ENCODE measurements at places on chromosomes 16 and 17. TPM values are rescaled to one million over a fixed set of nuclear protein-coding genes. Genes with fewer than 3 reads are reported as not detected.
A peak's percentile ranks its signal among the peaks of the same experiment; 100 is the strongest.

Gene ASB16
- not detected for total RNA-seq

Gene B3GNT9
- total RNA-seq: 6.3 TPM

Gene TMEM114
- not detected for total RNA-seq

DNA sequence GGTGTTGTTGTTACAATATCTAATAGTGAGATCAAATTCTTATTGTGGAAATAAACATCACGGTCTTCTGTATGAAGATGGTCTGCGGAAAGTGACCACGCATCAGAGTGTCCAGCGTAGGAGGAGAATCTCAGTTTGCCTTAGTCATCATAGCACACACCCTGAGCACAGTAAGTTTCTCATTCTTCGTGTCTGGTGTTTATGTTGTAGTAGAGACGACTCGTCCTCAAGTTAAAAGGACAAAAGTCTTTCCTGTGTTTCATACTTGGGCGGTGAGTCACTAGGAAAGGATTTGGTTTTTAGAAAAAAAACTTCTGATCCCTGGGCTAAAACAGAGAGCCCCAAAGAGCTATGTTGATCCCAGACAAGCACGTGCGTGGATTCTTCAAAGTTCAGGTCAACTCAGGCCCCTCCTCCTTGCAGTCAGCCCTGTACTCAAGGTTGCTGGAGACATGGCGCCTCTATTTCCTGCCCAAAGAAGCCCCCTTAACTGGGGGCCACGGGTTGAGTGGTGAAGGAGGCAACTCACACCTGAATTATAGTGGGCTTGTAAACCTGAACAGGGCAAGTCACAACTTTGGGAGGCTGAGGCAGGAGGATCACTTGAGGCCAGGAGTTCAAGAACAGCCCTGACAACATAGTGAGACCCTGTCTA, 170.4 kb downstream of the ZFHX3 start:
- DNase-seq: peak; percentile 93

GRCh38 chr16:49993579-49993978, 31.4 kb upstream of the CNEP1R1 start:
- DNase-seq: no peak

DNA sequence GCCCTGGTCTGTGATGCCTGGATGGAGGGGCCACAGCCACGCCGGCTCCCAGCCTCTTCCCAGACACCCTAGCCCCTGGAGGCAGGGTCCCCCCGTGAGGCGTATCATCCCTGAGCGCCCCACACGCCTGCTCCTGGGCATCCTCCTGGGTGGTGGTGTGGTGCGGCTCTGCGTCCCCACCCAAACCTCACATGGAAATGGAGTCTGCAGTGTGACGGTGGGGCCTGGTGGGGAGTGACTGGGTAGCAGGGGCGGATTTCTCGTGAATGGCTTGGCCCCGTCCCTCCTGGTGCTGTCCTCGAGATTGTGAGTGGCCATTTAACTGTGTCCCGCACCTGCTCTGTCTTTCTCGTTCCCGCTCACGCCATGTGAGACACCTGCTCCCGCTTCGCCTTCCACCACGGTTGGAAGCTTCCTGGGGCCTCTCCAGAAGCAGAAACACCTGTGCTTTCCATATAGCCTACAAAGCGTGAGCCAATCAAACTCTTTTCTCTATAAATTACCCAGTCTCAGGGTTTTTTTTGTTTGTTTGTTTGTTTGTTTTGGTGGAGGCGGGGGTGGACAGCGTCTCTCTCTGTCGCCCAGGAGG, 5.9 kb upstream of the SSTR5 start:
- DNase-seq: no peak

GRCh38 chr16:71927383-71927782, 32.1 kb downstream of the IST1 start:
- peak; percentile 94 for DNase-seq

GRCh38 chr17:37483311-37484039, 6.2 kb upstream of the DUSP14 start:
- DNase-seq: peak; percentile 81

DNA sequence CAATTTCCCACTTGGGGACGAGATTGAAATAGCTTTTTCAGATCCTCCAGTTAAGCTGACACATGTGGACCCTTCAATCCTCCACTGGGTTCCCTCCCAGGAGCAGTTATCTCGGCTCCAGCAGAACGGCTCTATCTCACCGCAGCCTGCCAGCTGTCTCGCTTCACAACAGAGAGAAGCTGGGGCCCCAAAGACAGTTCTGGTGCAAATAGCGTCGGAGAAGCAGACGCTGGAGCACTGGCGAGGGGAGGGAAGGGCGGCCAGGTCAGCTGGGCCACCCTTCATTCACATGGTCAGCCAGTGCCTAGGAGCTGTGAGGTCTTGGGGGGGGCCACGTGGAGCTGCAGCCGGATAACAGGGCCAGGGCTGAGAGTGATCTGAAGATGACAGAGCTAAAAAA, 141.3 kb upstream of the SDK2 start:
- no peak for DNase-seq

GRCh38 chr17:47739150-47739549, 6.1 kb downstream of the TBX21 start:
- no peak for DNase-seq

DNA sequence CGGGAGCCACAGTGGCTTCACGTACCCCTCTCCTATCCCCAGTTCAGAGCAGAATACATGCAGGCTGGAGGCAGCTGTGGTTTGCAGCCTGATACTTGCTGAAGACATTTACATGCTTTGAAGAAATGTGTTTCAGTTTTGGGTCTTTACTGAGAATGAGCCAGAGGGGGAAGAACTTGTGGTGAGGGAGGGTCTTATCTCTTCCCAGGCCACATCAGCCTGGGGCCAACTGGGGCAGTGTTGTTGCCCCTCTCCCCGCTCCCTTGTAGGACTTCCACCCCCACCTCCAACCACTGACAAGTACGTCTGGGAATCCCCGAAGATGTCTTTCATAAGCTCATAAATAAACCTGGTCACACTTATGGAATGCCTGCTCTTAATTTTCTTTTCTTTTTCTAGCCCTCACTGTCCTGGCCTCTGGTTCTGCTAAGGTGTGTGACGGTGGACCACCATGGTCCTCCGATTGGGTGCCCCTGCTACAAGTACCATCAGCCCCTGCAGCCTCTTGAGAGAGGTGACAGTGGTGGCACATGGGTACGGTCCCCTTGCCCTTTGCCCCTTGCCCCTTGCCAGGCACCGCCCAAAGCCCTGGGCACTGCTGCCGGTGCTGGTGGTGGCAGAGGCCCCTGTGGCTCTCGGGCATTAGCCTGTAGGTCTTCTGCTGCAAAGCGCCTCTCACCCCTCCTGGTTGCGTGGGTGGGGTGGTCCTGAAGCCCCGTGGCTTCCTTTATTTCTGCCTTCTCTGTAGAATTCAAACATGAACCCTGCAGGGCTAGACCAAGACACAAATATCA, 144.8 kb upstream of the RPH3AL start:
- no peak for DNase-seq

- no peak for DNase-seq
These were observed 76.9 kb downstream of the NF1 start for GRCh38 chr17:31171701-31172100.
